ENCODE measurements at places on chromosomes 2 and 18. TPM values are rescaled to one million over a fixed set of nuclear protein-coding genes. Genes with fewer than 3 reads are reported as not detected.

DNA sequence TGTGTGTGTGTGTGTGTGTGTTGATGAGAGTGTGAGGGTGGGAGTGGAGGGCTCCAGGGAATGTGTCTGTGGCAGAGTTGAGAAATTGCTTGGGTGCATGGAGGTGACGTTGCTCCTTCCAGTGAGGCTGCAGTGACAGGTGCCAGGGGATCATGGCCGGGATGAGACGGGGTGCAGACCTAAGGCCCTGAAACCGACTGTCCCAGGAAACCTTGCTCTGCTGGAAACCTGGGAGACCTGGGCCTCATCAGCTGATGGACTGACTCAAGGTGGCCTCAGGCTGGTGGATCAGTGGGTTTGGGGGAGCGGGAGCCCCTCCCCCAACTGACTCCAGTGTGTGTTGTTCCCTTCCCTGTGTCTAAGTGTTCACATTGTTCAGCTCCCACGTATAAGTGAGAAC, 56.6 kb downstream of the INHBB start:
- H3K27ac ChIP-seq = no peak overlapping the region
- no peaks in the 10 kb centered on the region for H3K36me3 ChIP-seq
- no peak for DNase-seq
- no peaks in the 10 kb centered on the region for H3K4me1 ChIP-seq

- no peaks in the 10 kb centered on the region for H3K36me3 ChIP-seq
- H3K27me3 ChIP-seq = peaks cover 98% of the 10 kb centered on the region
- DNase-seq = no peak
- no peak overlapping the region for H3K27ac ChIP-seq
- H3K4me3 ChIP-seq = no peak overlapping the region
Measured at GRCh38 chr2:72921088-72921851, 4.0 kb downstream of the EMX1 start.

GRCh38 chr2:207501802-207502576, 27.8 kb upstream of the CREB1 start:
- H3K36me3 ChIP-seq = no peaks in the 10 kb centered on the region
- H3K4me1 ChIP-seq = peaks cover 39% of the 10 kb centered on the region
- no peak overlapping the region for H3K4me3 ChIP-seq
- peak overlapping the region; percentile 51 for H3K27ac ChIP-seq
- no peak for DNase-seq

- H3K36me3 ChIP-seq = no peaks in the 10 kb centered on the region
- DNase-seq = no peak
- H3K27ac ChIP-seq = no peak overlapping the region
- H3K27me3 ChIP-seq = no peaks in the 10 kb centered on the region
- H3K4me1 ChIP-seq = no peaks in the 10 kb centered on the region
- H3K4me3 ChIP-seq = no peak overlapping the region
Measured at GRCh38 chr2:203775684-203776083, 69.2 kb downstream of the CD28 start.

- H3K27ac ChIP-seq = no peak overlapping the region
- no peak overlapping the region for H3K4me3 ChIP-seq
- no peak for DNase-seq
- H3K4me1 ChIP-seq = no peaks in the 10 kb centered on the region
- H3K36me3 ChIP-seq = no peaks in the 10 kb centered on the region
Measured at GRCh38 chr2:118689456-118689855, 158.0 kb downstream of the EN1 start.

ASNSD1 gene
- 29.1 TPM for total RNA-seq

KCNE4 gene
- 1.2 TPM for total RNA-seq

EML6 gene
- total RNA-seq = 2.5 TPM

SPDYA gene
- 1.9 TPM for total RNA-seq
